Osteoblast (primary cell): ENCODE measurements at places on chromosomes 4 and X.

DNA sequence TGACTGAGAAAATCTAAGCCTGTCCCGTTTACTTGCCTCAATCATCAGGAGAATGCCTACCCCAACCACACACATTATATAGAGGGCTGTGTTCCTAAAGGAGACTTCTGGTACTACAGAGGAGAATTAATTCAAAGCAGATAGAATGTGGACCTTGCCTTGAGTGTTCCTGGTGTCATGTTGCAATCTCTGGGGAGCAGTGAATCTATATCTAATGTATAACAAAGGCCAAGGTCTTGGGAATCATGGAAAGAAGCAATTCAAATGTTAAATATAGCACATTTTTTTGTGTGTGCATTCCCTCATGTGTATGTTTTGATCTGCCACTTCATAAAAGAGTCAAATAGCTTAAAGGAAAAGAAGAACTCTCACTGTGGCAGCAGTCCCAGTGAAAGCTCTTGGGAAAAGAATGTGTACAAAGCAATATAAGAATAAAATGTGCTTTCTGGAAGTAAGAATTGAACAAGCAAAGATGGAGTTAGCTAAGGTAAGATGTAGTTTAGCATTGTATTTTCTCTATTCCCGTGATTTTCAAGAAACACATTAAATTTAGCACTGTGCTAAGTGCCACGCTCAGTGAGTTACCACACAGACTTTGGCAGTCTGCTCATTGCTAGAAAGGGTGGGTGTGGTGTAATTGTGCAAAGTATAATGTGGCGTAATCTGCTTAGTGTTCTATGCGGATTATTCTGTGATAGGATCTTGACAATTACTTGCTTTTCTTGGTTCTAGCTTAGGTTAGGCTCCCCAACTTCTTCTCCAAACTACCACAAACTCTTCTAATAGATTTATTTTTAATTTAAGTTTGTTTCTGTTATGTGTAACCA lies 13.7 kb downstream of the ADH6 start:
- no peak for DNase-seq

GRCh38 chr4:39840027-39840426 lies 137.7 kb downstream of the PDS5A start:
- DNase-seq = no peak

- DNase-seq = no peak
Measured at GRCh38 chr4:24774452-24774851, 20.9 kb upstream of the SOD3 start.

GRCh38 chr4:37486166-37486565 lies 200.0 kb downstream of the RELL1 start:
- no peak for DNase-seq

DNA sequence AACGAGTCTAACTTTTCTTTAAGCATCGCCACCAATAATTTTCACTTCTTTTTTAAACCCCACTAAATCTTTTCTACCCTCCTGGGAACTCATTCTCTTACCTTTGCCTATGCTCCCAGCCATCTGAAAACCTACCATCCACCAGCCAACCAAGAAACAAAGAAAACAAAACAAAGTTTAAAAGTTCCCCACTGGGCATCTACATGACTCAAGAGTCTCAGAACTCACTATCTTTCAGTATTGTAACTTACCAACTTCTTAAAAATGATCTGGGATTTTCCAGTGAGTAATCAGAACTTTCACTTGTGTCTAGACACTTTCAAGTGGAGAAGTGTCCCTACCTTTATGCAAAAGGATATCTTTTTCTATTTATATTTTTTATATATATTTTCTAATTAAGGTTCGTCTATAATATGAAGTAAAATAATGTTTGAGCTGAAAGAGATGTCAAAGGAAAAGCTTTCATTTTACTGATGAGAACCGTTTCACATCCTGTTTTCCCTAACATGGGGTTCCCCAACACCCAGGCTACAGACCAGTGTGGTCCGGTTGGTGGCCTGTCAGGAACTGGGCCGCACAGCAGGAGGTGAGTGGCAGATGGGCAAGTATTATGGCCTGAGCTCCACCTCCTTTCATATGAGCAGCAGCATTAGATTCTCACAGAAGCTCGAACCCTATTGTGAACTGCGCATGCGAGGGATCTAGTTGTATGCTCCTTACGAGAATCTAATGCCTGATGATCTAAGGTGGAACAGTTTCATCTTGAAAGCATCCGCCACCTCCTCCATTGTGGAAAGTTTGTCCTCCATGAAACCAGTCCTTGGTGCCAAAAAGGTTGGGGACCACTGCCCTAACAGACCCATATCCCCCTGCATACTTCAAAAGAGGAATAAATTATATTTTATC lies 9.8 kb upstream of the TIGD2 start:
- DNase-seq = no peak

DNA sequence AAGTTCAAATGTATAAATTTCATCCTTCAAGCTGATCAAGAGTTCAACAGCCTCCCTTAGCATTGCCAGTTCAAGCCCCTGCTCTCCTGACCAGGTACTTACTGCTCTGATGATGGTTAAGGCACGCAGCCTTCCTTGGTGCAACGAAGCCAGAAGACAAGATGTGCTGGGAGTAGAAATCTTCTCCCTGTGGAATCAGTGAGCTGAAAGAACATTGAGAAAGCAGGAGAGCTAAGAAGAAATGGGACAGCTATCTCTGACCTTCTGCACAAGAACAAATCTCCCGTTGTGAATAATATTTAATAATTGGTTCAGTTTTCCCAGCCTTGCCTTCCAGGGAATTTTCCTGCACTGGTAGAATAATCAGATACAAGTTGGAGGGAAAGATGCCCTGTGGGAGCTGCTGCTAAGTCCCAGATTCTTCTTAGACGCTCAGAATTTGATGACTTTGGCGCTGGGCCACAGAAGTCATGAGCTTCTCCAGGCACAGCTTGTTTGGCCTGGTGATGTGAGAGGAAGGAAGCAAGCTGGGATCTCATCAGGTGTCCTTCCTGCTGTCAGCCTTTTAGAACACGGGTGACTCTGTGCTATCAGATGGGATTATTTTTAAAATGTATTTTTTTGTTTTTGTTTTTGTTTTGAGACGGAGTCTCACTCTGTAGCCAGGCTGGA lies 77.8 kb downstream of the CD38 start:
- DNase-seq = no peak
